ENCODE measurements at places on chromosomes 7 and 10.

- no peak for DNase-seq
Observed at GRCh38 chr10:99976886-99977665, 32.7 kb downstream of the DNMBP start.

GRCh38 chr7:75814407-75814947 is 871 bp upstream of the CCL24 start:
- no peak for DNase-seq

- DNase-seq, result no peak
Observed at GRCh38 chr7:130208516-130208915, 856 bp downstream of the SSMEM1 start.

GRCh38 chr7:149552799-149553198 is 55.2 kb upstream of the ZNF746 start:
- no peak for DNase-seq

- no peak for DNase-seq
Observed at GRCh38 chr7:101630591-101630990, 1.5 kb upstream of the MYL10 start.

DNA sequence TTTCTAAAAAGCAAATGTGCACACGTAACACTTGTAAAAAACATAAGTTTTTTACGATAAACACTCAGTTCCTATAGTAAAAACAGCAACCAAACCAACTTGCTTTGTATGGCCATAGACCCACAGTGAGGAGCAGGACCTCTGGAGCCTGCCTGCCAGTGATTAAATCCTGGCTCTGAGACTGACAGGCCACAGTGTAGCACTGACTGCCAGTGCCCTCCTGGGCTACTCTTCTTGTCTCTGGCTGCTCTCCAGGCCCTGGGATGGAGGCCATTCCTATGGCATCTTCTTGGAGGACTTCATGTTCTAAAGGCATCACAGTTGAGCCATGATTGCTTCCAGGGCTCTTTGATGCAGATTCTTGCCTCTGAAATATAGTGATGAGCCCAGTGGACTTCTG is 22.7 kb upstream of the TMEM254 start:
- no peak for DNase-seq

- DNase-seq, result no peak
Observed at GRCh38 chr10:129513312-129513711, 46.3 kb downstream of the MGMT start.

GRCh38 chr7:63047546-63047945 is 951.1 kb upstream of the ZNF722 start:
- DNase-seq, result no peak

GRCh38 chr10:52346394-52347326 is 32.6 kb downstream of the DKK1 start:
- no peak for DNase-seq

GRCh38 chr10:116451711-116452337 is 24.2 kb downstream of the PNLIPRP3 start:
- DNase-seq, result no peak

Measured in caudate nucleus (tissue), 63 donors.